ENCODE measurements at places on chromosomes 5 and 9.

GRCh38 chr9:69397384-69398214 lies 72.6 kb downstream of the ENTREP1 start:
- peak; percentile 21 for DNase-seq

- no peak for DNase-seq
Observed at GRCh38 chr5:74934949-74935751, 69.0 kb upstream of the FAM169A start.

DNA sequence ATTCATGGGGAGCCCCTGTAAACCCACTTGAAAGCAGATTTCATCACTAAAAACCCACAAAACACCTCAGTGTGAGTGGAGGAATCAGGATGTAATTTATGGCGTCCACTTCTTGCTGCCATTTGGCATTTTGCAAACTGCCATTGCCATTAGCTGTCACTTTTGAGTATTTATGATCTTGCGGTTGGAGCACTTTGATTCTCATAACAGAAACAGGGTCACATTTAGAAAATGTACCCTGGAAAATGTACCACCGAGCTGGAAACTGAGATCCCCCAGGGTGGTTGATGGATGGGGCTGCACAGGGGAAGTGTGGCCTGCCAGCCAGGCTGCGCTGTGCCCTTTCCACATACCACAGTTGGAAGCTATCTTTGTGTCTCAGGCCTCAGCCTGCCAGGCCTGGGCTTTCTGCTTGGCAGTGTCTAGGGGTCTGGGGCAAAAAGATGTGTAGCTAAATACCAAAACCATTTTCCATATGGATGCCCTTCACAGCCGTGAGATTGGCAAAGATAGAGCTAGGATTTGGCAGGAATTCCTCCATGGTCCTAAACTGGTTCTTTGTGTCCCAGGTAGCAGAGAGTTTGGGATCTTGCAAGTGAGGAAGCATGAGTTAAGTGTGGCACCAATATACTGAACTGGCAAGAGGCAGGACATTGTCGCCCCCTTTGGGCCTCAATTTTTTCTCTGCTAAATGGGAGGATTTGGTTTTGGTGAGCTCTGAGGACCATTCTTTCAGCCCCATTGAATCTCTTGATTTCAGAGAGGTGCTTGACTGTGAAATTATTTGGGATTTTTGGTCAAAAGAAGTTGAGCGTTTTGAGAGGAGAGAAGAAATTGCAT lies 46.2 kb downstream of the GALNT10 start:
- DNase-seq: no peak

DNA sequence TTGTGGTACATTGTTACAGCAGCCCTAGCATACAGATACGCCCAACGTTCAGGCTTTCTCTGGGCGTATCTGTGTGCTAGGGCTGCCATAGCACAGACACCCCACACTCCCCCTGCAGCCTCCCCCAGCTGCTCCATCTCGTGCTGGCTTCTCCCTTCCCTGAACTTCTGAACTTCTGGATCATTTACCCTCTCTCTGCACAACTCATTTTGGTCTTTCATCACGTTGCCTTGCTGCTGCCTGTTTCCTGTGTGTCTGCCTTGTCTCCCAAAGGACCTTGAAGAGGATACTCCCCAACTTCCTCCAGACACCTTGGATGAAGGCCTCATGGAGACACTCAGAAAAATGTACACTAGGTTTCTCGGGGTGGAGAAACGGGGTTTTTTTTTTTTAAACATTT lies 37.3 kb downstream of the SLIT3 start:
- DNase-seq: no peak

Measured in C1 segment of cervical spinal cord (tissue), 14 donors.